Fibroblast of pulmonary artery (primary cell): ENCODE measurements at places on chromosomes 12 and 14.
A peak's percentile ranks its signal among the peaks of the same experiment; 100 is the strongest.

DNA sequence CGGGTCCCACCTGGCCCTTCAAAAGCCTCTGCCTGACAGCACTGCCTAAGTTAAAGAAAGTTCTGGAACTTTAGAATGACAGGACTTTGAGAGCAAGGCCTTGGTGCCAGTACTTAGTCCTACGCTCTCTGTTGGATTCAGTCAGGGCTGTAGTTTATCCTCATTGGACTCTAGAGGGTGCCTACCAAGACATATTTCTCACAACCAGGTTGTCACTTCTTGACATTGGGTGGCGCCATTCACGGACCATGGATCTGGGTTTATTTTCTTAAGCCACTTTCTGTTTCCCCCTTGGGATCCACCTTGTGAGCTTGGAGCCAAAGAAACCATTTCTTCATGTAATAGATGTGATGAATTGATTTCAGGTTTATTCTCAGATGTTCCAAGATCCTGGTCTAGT is 787.0 kb upstream of the TBX3 start:
- DNase-seq, result no peak

DNA sequence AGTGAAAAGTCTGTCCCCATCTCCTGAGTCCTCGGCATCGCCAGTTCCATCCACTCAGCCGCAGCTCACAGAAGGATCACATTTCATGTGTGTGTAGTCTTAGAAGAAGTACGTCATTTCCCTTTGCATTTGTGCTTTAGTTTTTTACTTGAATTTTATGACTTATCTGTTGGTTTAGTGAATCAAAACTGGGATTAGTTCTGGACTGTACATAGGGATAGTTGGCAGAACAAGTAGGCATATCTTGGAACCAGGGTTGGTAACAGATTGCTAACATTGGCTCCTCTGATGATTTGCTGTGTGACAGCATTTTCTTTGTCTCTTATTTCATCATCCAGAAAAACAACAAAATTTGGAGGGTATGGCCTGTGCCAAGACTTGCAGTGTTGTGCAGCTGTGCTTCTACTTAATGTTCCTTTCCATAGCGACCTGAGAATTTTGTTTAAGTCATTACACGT is 69.6 kb upstream of the AEBP2 start:
- peak; percentile 35 for DNase-seq

GRCh38 chr12:12088147-12088546 is 17.4 kb downstream of the BCL2L14 start:
- no peak for DNase-seq

DNA sequence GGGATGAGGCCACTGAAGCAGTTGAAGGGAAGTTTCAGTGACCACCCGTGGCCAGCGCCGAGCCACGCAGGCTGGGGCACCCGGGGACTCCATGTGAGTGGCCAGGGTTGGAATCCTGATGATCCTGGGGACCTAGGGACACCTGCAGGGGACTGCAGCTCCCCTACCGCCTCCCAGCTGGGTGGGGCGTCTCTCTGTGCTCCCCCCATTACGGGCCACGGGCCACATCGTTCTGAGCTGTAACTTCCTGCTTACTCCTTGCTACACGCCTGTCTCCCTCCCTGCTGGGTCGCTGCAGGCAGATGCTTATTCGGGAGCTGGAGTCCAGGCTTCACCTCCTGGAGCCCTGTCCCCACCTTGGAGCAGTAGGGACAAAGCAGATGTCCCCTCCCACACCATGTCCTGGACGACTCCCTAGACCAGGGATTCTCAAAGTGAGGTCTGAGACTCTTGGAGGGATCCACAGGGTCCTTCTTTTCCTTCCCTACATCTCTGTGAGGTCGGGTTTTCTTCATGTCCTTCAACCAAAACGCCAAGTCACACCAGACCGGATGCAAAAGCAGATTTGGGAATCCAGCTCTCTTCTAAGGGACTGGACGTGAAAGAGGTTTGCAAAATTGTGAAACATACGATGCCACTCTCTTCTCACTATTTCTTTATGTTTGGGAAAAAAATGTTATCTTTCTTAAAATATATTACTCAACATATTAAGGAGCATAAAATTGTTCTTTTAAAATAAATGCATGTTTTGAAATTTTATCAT is 85.9 kb upstream of the NCOR2 start:
- no peak for DNase-seq

- DNase-seq, result peak; percentile 59
Observed at GRCh38 chr14:23009939-23010726, at the start of gene C14orf93. C14orf93 (minus strand) TSS chr14:23010143; CDS start chr14:22999023, 11,120 bp downstream.

- DNase-seq, result peak; percentile 82
Observed at GRCh38 chr14:95531473-95531872, 3.4 kb upstream of the GLRX5 start.

GRCh38 chr14:77124345-77125280 is 17.0 kb downstream of the ZDHHC22 start:
- peak; percentile 34 for DNase-seq

DNA sequence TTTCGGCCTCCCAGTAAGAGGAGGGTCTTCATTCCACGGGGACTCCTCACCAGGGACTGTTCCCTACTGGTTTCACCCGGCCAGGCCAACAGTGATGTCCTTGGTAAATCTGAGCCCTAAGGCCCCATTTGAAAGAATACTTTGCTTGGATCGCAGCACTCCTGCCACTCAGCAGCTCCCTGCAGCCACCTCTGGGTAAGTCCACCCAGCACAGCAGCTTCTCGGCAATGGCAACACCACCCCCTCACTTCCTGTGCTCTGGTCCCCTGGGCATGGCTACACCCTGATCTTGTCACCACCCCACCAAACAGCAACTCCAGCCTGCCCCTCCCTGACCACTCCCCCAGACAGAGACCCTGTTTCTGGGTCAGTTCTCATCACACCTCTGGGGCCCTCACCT is 100.3 kb downstream of the SETD3 start:
- no peak for DNase-seq

DNA sequence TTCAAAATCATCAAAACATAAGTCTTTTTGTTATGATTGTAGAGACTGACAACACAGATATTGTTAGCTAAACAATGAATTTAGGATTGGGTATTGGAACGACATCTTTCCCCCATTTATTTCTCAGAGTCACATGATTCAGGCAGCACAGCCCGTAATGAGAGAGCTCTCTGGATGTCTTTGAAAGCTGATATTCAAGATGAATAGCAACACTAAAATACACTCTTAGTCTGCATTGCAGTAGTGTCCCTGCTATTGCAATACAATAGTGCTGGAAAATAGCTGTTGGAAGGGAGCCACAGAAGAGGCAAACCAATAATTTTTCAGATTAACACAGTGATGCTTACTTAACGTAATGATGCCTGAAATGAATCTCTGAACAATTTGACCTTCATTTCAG is 9.9 kb downstream of the GTSF1 start:
- peak; percentile 5 for DNase-seq

DNA sequence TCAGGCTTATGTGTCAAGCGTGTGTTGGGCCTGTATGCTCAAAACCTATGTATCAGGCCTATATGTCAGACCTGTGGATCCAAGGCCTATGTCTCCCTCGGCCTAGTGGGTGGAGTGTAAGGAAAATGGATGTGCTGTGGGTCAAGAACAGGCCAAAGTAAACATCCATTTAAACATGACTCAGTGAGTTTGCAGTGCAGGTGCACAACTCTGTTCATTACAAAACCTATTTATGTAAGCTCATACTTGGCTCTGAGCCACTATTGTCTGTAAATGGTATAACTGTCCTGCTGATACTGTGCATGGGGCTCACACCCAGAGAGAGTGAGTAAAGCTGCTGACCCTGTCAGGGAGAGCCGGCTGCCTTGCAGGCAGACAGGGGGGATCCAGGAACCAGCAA is 249.7 kb upstream of the AVPR1A start:
- DNase-seq, result peak; percentile 85

GRCh38 chr12:123761841-123762714 is at the start of gene DNAH10:
DNAH10 (plus strand) TSS chr12:123762301; CDS start chr12:123762337, 36 bp downstream.
- no peak for DNase-seq

- DNase-seq, result no peak
Observed at GRCh38 chr12:85574291-85574690, 261.9 kb downstream of the RASSF9 start.

GRCh38 chr12:14927267-14927666 is 11.1 kb downstream of the ERP27 start:
- no peak for DNase-seq

DNA sequence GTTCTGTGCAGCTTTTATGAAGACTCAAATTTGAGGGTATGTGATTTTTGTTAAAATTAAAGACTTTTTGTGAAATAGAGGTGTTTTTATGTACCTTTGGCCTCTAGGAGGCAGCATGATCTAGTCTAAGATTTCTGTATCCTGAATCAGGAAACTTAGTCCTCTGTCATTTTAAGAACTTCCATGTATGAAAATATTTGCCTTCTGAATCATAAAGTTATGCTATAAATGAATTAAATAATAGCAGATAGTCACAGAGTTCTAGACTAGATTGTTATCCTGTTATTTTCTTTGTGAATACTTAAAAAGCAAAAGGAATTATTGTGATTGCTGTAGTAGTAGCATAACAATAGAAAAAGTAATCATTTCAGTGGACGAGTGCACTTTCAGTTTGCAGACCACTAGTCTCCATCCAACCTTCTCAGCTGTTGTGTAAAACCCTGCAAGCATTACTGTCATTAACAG is 56.3 kb downstream of the FGD4 start:
- peak; percentile 89 for DNase-seq

DNA sequence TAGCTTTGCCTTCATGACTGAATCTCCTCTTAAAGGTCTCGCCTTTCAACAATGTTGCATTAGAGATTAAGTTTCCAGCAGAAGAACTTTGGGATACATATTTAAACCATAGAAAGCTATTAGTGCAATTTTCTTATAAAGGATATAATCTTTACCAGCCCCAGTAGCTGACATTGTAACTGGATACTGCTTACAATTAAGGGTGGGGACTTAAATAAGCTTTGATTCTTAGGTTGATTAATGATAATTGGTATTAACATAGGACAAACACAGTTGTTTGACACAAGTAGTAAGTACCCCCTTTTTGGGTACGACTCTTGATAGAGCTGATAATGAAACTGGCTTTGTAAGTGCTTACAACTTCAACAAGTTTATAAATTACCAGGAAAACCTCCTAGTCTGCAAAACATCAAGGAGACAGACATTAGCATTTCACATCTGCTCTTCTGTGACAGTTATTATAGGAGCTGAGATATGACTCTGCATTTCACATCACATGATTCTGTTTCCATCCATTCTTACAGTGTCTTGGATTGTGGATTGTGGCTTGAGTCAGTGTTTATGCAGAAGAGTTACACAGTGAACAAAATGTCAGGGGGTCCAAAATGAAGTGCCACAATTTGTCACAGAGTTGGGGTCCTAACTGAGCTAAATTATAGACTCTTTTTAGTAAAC is 249.1 kb upstream of the E2F7 start:
- DNase-seq, result no peak

- no peak for DNase-seq
Observed at GRCh38 chr12:39040275-39040674, 134.9 kb upstream of the CPNE8 start.

GRCh38 chr14:39568809-39569538 is 136.7 kb upstream of the FBXO33 start:
- no peak for DNase-seq

- no peak for DNase-seq
Observed at GRCh38 chr12:4112290-4112689, 161.3 kb upstream of the CCND2 start.

GRCh38 chr12:14532152-14532551 is 35.5 kb downstream of the PLBD1 start:
- DNase-seq, result no peak

GRCh38 chr14:26598081-26598671 is 343 bp upstream of the NOVA1 start:
- peak; percentile 98 for DNase-seq

- DNase-seq, result no peak
Observed at GRCh38 chr12:114006482-114007425, 40.6 kb upstream of the RBM19 start.

DNA sequence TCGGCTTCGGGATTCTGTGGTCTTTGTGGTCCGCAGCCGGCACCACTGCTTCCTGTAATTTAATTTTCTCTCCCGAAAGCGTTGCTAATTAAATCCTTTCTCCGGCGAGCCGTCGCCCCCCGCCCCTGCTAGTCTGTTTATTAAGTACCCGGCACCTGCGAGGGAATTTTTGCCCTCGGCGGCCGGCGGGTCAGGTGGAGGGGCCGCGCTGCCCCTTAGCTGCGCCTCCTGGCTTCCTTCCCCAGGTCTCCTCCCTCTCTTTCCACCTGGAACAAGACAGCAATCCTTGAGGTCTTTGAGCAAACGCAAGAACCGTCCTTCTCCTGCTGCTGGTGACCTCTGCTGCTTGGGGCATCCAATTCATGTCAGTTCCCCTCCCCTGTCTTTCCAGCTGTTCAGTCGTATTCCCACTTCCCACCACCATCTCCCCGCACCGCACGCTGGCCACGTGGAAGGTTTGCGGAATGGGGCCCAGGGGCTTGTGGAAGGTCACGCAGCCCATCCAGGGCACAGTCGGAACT is 16.2 kb downstream of the ZDHHC22 start:
- no peak for DNase-seq

- no peak for DNase-seq
Observed at GRCh38 chr12:120093336-120093591, 23.3 kb downstream of the RAB35 start.

DNA sequence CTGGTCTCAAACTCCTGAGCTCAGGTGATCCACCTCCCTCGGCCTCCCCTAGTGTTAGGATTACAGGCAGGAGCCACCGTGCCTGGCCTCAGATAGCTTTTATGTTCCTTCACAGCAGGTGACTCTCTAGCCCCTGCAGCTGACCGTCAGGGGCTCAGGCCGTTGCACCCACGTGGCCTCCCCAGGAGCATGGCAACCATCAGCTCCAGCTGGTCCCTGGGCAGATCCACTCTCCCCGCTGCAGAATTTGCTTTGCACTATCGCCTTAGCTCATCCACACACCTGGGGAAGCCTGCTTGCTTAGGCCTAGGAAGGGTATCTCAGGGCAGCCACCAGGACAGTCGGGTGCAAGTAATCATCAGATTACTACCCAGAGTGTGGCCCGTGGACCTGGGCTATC is 62.6 kb downstream of the TSPAN9 start:
- DNase-seq, result no peak

DNA sequence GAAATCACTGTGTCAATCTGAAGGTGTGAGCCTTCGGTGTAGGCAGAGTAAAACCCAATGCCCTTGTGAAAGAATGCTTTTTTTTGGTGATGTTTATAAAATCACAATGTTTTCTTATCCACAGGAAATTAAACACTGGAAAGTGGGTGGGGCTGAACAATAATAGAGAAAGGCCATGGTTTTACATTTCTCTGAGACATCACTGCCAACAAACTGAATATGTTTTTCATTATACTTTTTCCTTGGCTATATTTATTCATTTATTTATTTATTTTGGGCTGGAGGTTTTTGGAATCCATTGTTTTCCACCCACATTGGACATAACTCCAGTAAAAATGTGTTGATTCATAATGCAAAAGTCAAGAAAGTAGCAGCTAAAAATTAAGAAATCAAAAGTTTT is 16.9 kb downstream of the LRRK2 start:
- no peak for DNase-seq
